Amniotic epithelial cell (primary cell): ENCODE measurements at places on chromosomes 3 and 15.
A peak's percentile ranks its signal among the peaks of the same experiment; 100 is the strongest.

GRCh38 chr3:76859596-76859995, 180.3 kb upstream of the ROBO2 start:
- DNase-seq = no peak

DNA sequence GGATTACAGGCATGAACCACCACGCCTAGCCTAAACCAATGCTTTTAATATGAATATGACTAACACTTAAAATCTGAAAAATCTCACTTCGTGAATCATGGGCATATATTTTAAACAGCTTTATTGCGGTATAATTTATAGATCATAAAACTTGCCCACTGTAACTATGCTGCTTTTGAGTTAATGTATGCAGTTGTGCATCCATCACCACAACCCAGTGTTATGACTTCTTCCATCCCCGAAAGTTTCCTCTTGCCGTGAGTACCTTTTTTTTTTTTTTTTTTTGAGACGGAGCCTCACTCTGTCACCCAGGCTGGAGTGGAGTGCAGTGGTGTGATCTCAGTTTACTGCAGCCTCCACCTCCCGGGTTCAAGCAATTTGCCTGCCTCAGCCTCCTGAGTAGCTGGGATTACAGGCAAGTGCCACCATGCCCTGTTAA, 7.1 kb downstream of the KAT2B start:
- no peak for DNase-seq

DNA sequence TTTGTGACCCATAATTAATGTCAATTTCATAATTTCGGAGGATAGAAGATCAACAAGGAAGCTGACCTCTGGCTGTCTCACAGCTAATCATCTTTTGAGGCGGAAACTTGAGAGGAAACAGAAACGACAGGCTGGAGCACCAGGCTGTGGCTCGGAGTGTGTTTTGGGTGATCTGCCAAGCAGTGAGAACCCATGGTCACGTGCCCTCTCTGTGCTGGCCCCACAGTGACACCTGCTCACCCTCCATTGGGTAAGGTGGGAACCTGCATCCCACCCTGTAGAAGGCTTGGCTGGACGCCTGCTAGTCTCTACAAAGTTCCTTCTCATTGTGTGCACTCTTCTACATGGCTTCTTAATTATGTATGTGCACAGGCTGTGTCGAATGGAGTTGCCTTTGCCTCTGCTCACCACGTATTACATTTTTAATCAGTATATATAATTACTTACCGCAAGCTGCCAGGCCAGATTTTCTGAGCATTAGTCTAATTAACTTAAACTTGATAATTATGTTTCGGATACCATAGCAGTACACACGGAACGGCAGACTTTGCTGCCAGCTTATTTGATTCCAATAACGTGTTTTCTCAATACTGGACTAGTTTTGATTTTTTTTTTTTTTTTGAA, 719.4 kb upstream of the CFAP20DC start:
- DNase-seq = no peak

GRCh38 chr15:70323111-70323851, 225.6 kb upstream of the TLE3 start:
- DNase-seq = peak; percentile 55

- no peak for DNase-seq
Measured at GRCh38 chr3:45163481-45163880, 17.3 kb upstream of the CDCP1 start.
